ENCODE measurements at places on chromosomes 5 and 9. TPM values are rescaled to one million over a fixed set of nuclear protein-coding genes. Genes with fewer than 3 reads are reported as not detected.

The CDKN2B-AS1 gene
- polyA plus RNA-seq, result not detected

The KLHL9 gene
- polyA plus RNA-seq, result 62.3 TPM

The FGF10 gene
- polyA plus RNA-seq, result 42.9 TPM

The MAT2B gene
- polyA plus RNA-seq, result 115 TPM

The GRIA1 gene
- 2.7 TPM for polyA plus RNA-seq

The GDNF gene
- polyA plus RNA-seq, result 14.2 TPM

The CLTB gene
- 57.3 TPM for polyA plus RNA-seq

All from left renal pelvis (tissue), 4 donors.